ENCODE measurements at places on chromosomes 6 and 20.

DNA sequence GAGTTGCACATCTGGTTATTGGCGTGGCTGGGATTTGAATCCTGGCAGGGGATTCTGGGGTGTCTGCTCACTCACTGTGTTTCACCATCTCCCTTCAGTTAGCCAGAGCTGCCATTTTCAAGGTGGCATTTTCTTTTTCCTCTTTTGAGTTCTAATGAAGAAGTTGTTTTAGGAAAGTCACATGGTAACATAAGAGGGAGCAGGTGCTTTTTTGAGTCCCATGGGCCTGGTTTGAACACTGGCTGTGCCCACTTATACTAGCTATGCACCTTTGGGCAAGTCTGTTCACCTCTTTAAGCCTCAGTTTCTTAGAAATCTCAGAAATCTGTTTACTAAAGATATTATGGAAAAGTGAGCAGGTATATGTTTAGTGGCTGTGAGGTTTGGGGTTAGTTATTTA, 39.6 kb downstream of the ANKS1A start:
- DNase-seq: no peak

DNA sequence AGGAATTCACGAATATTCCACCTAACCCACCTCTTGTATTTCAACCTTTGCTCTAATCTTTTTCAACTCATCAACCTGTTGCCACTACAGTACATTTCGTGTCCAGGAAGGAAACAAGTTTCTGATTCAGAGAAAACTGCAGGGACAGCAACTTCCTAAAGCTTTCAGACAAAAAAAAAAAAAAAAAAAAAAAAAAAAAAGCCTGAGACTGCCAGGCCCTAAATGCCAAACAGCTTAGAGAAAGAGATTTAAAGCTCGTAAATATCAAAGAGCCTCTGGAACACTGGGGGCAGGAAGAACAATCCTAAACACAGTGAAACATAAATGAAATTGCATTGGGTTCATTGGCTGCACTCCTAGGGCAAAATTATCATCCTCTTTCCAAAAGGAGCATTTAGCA, 411.2 kb upstream of the SPTLC3 start:
- no peak for DNase-seq

DNA sequence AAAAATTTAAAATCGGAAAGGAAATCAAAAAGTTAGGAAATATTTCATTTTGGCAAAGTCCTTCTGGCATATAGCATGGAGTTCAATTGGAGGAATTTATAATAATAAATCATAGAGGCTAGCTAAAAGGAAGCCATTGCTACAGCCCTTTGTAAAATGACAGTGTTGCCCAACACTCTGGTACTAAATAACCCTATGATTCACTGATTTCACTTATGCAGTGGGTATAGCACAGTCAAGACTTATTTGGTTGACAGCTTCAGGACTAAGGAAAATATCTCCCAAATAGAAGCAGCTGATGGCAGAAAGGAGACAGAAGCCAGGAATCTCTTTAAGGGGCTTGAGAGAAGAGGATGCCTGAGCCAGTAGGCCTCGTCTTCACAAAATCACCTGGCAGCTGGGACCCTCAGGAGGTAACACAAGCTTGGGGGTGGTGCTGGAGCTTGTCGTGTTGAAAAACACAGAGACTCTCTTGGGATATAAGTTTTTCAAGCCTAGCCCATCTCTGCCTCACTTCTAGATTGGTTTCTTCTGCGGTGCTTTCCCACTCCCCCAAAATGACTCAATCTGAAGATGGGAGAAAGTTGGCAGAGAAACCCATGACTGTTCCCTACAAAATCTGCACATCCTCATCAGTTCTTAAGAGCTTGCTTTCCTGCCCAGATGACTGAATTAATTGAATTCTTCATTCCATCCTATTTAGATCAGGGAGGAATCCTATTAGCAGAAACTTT, 38.4 kb upstream of the EYA4 start:
- no peak for DNase-seq

DNA sequence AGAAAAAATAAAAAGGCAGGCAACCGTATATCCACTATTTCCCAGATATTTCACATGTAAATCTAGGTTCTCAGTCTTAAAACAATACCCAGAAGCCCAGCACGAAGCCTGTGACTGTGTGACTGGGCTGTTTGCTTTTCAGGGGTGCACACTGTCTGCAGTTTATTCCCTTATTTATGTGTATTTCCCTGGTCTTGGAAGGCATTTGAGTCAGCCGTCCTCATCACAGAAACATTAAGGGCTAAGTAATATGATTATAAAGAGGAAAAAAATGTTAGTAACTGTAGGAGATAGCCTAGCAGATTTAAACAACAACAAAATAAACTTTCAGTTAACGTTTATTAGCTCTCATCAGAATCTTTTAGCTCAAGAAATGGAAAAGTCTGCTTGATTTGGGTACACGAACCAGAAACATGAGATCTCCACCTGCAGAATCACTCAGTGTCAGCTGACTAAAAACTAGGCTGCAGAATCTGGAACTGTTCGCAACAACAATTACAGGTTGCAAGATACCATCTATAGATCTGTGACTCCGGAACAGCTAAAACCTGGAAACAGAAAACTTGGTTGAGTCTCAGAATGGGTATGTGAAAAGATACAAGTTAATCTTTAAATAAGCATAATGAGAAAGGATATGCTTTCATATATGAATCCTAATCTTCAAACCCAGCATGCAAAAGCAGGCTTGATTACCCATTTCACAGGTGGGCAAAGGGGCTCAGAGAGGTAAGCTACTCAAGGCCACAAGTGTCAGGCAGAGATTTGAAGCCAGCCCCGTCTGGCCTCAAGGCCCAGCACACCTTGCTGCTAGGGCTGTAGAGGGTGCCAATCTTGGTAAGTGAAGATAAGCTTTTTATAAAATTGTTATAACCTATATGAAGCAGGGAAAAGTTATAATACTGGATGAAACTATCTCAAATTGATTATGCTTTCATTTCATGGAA, 21.1 kb downstream of the GCLC start:
- DNase-seq: no peak

GRCh38 chr20:35279533-35280174, 1.7 kb upstream of the MMP24OS start:
- DNase-seq: no peak

DNA sequence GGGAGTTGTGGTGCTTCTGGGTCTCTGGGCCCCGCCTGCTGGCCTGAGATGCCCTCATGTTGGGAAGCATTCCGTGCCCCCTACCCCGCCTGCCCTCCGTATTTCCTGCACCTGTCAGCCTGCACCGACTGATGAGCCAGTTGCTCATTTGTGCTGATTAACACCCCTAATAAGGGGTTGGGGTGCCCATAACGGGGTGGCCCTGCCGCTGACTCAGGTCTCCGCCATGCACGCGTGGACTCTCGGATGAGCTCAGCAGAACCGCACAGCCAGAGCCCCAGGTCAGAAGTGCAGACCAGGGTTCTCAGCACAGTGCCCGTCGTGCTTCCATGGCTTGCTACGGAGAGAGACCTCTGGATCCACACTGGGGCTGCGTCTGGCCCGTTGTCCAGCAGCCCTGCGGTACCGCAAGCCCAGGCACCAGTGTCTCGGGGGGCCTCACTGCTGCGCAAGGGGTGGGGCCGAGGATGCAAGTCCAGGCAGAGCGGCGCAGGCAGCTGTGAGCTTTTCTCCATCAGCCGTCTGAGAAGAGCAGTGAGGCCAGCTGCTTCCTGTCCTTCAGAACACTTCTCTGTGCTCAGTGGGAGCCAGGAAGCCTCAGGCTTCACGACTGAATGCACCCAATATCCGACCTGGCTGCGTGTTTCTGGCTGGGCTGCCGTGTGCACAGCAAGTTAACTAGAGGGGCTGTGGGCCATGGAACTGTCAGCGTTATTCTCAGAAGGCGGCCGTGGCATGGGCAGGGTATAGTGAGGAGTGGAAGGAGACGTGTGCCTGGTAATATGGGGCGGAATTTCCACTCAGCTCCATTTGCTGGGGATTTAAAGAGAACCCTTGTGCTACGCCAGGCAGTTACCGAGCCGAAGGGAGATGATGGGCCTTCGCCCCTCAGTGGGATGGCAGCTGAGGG, 18.6 kb downstream of the MTG2 start:
- DNase-seq: no peak

DNA sequence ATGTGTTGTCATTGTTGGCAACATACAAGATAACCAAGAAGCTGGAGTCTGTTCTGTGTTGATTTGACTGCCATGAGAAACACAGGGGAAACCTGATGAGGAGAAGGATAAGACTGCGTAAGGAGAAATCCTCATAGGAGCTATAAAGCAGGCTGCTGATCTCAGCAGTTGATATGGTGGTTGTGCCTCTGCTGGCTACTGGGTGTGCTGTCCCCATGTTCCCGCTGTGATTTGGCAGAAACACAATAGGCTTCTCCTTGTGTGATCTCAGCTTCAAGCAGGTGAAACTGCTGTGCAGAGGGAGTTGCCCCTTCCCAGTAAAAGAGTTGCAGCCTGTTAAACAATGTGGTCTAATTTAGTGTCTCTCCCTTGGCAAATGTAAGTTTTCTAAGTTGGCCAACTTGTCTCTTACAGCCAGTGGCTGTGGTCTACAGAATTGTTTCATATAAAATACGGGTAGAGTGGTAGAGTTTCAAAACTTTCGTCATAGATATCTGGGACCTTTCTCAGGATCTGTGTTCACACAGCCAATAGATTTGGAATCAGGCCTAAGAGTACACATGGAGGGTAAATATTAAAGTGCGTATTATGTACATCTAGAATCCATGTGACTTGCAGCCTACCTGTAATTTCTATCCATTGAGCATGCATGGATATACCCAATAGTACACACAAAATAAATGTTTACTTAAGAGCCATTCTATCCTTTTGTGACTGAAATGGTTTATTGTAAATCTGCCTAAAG, 78.4 kb downstream of the RNF144B start:
- DNase-seq: no peak

GRCh38 chr6:53165293-53165692, 16.7 kb upstream of the GCM1 start:
- no peak for DNase-seq

DNA sequence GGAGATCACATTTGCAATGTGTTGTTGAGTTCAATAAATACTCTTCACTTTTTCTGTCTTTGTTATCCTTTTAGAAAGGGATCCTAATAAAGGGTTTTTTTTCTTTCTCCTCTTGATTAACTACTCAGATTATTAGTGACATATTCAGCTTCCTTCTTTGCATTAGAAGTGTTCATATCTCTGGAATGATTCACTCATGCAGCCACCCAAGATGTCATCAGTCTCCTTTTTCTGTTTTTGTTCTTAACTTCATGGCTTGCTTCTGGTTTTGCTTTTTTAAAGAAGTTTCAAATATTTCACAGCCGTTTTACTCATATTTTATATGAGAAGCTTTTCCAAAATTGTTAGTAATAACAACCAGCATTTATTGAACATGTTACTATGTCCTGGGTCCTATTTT, 187.6 kb downstream of the TMEM242 start:
- peak; percentile 23 for DNase-seq

DNA sequence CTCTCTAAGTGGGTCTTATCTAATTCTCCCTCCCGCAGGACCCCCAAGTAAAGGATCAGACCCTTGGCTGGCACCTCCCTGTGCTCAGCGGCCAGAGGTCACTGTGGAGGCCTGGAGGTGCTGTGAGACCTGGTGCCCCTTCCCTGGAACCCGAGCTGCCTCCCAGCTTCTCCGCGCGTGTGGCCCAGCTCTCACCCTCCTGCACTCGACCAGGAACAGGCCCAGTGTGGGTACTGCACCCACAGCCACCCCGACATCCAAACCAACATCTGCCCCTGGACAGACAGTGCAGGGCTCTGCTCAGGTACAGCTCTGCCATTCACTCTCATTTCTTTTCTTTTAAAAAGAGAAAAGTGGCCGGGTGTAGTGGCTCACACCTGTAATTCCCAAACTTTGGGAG, 42.4 kb downstream of the TMEM242 start:
- no peak for DNase-seq

DNA sequence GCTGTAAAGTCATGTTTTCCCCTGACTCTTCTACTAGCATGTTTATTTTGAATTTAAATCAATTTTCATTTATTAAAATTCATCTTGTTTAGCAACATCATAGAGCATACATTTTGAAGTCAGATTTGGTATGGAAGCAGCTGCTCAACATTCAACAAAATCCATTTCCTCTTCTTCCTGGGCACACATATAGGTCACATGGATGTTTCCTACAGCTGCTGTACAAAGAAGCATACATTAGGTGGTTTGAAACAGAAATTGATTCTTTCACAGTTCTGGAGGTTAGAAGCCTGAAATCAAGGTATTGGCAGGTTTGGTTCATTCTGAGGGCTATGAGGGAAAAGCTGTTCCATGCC, 495.2 kb downstream of the RFPL4B start:
- DNase-seq: no peak

DNA sequence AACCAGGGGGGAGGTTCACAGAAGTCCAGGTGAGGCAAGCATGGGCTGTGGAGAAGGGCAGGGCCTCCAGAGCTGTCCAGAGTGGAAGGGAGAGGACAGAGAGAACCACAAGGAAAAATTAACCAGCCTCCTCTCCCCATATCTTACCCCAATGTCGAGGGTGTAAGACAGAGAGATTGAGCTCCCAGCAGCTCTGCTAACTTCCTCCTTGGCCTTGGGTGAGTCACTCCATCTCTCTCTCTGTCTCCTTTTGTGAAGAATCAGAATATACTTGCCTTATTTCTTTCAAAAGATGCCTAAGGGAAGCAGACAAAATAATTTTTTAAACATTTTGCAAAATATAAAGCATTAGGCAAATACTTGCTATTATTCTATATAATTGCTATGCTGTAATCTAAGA, 58.3 kb upstream of the IYD start:
- DNase-seq: peak; percentile 38

DNA sequence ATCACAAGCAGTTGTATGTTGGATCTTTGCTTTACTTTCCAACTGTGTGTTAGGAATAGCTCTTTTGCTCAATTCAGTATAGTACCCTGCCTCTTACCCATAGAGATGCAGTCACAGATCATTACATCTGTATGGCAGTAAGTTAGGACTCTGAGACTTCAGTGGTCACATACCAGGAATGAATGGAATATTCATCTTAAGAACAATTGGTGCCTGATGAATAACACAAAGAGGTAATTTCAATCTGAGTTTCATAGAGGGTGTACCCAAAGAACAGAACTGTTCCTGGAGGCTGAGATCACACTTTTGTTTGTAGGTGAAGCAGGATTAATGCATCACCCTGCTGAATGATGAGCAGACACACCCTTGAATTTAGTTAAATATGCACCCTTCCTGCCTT, 28.7 kb upstream of the KIF13A start:
- no peak for DNase-seq

- no peak for DNase-seq
These were observed 570.4 kb upstream of the GJE1 start for GRCh38 chr6:141562186-141562811.

Measured in suppressor macrophage treated with lipopolysaccharide for 1 hour (primary cell).